GM13977 (cell line): ENCODE measurements at places on chromosomes 13 and 19.

DNA sequence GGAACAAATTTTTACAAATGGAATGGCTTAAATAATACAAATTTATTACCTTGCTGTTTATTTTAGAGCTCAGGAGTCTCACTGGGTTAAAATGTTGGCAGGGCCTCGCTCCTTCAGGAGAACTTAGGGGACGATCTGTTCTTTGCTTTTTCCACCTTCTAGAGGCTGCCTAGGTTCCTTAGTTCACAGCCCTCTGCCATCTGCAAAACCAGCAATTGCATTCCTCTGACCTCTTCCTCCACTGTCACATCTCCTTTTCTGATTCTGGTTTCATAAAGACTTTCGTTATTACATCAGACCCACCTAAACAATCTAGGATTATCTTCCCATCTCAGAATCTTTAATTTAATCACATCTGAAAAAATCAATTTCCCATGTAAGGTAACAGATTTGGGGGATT, 249.6 kb upstream of the SPRY2 start:
- no peak for DNase-seq

DNA sequence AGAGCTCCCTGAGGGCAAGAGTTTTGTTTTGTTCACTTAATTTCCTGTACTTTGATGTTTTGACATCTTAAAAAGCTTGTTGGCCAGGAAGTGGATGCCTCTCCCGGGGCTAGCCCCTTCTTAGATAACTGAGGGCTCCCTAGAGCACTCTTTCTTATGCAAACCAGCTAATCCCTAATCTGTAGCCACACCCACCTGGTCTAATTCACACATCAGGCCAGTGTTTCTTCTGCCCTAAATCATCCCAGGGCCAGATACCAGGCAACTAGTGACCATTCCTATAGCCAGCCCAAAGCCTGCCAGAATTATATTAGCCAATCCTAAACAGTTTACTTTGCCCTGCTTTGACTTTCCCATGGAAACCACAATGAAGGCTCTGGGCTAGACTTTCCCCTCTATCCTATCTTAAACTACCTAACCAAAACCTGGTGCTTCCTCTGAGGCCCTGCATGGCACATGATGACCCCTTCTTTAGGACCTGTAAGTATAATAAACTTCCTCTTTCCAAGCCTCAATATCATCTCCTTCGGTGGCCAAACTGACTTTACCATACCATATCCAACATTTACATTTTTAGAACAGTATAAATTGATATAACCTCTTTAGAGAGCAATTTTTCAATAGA, 24.8 kb downstream of the WBP4 start:
- no peak for DNase-seq

GRCh38 chr13:94548821-94549231, 47.1 kb downstream of the TGDS start:
- DNase-seq = peak; percentile 71

DNA sequence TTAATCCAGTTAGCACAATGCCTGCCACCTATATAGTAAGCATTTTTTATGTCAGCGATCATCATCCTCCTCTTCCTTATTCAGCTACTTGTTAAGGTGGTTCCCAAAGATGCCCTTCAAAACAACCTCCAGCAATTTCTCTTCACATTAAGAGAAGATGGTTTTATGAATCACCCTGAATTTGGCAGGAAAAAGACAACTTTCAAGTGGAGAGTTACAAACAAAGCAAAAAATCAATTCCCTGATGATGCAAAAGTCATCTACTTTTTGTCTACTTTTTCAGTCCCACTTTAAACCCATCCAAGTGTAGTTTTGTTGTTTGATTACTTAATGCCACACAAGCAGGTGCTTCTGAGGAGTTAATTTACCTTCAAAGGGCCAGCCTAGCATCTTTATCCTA, 139.1 kb upstream of the SERP2 start:
- DNase-seq = no peak

DNA sequence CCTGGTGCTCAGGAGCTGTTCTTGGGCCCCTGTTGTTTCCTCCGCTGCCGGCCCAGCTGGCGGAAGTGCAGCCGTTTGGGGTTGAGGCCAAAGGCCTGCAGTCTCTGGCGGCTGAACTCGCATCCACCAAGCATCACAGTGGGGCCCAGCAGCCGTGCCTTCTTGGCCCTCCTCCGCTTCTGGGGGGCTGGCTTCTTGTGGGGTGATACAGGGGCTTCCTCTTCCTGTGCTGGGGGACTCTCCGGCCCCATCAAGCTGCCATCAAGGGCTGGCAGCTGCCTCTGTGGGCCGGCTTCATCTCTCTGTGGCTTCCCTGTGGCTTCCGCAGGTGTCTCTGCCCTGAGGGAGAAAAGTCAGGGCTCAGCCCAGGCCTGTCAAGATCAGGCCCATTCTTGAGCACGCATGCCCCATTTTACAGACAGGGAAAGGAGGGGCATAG, 10.3 kb downstream of the ATG4D start:
- peak; percentile 86 for DNase-seq

DNA sequence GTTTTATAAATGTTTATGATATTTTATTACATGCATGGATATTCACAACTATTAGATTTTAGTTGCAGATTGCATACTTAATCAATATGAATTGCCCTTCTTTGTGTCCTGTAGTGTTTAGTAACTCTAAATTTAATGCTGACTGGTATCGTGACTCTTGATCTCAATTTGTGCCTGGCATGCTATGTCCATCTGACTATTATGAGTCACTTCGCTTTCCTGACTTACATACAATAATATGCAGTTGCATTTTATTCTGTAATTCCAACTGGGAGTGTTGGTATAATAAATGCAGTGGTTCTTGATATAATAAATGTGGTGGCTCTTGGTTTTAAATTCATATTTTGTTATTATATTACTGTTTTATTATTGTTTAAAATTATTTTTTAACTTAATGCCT, 277.5 kb downstream of the LIG4 start:
- DNase-seq = no peak
